ENCODE measurements at places on chromosomes 12 and 14.

DNA sequence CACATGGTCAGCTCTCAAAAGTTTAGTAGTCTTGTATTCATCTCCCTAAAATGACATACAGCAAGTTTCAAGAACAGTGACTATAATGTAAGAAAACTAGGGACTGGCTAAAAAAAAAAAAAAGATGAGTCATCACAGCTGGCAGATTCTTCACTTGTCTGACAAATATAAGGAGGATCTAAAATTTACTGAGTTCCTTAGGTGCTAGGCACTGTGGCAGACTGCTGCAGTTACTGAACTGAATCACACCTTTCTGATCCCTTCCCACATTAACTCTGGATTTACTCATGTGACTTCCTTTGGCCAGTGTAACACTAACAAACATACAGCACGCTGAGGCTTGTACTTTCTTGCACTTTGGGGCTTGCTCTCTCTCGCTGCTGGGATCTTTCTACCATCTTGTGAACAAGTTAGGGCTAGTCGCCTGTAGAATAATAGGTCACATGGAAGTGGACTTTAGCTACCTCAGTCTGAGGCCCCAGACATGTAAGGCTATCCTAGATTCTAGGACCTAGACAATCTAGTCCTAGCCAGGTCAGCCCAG, 32.1 kb downstream of the BAZ1A start:
- ATAC-seq: peak; percentile 99

DNA sequence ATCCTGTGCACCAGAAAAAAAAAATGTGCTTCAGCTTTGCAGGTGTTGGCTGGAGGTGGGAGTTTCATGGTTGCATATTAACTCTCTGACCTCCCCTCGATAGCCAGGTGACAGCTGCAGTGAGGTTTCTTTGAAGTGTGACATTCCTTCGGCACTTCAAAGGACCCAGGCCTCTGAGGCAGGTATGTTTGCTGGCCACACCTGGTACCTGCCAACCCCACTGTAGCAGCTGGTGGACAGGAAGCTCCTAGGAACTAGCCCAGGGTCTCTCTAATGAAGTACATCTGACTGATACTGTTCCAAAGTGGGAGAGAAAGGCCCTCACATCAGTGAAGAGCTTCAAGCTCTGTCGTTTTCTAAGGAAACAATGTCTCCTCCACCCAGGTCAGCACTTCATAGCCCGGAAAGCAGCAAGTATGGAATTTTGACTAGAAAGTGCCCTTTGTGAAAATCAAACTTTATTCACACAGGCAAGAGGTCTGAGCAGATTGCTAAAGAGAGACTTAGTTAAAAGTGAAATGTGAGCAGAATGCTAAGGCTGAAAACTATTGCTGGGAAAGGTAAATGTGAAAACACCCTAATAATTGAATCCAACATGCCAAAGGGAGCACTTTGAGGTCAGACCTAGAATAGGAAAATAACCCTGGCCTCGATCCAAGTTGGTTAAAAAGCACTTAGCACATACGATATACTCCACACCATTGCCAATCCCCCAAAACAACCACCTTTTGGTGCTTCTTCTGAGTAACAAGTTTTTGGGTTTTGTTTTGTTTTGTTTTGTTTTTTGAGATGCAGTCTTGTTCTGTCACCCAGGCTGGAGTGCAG, 71.3 kb downstream of the PHLDA1 start:
- no peak for ATAC-seq

DNA sequence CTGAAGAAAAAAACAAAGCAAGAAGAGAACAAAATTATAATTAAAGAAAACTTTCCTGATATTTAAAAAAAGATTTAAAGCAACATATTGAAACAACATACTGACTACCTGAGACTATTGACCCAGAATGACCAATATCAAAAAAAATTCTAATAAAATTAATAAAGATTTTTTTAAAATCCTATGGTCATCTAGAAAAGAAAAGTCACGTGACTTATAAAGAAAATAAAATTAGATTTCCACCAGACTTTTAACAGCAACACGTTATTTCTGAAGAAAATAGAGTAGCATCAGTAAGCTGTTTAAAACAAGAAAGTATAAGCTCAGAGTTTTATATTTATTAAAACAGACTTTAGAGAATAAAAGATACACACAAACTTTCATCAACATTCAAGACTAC, 238.0 kb downstream of the C12orf42 start:
- ATAC-seq: no peak

- ATAC-seq: no peak
These were observed 212.2 kb upstream of the NPAS3 start for GRCh38 chr14:32726516-32726915.

DNA sequence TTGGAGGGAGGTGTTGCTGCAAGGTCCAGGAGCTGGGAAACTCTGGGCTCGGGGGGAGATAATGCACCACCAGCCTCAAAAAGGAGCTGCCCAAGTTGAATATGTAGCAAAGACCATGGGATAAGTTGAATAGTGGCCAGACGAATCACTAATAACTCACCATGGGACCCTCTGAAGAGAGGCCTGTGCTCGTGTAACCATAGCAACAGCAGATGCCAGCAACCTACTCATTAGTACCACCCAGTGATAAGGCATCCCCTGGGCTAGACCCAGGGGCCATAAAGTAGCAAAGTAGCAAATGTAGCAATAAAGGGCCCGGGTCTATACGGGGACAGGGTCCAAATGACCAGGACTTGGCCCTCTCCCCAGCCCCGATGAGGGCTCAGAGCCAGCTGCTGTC, 328.0 kb downstream of the DPF3 start:
- ATAC-seq: no peak

- ATAC-seq: no peak
These were observed 938.8 kb upstream of the FBXO33 start for GRCh38 chr14:40371011-40371410.

- ATAC-seq: no peak
These were observed 9.2 kb upstream of the NUAK1 start for GRCh38 chr12:106147956-106148355.

- no peak for ATAC-seq
These were observed 86.2 kb upstream of the GPHB5 start for GRCh38 chr14:63404906-63405305.

DNA sequence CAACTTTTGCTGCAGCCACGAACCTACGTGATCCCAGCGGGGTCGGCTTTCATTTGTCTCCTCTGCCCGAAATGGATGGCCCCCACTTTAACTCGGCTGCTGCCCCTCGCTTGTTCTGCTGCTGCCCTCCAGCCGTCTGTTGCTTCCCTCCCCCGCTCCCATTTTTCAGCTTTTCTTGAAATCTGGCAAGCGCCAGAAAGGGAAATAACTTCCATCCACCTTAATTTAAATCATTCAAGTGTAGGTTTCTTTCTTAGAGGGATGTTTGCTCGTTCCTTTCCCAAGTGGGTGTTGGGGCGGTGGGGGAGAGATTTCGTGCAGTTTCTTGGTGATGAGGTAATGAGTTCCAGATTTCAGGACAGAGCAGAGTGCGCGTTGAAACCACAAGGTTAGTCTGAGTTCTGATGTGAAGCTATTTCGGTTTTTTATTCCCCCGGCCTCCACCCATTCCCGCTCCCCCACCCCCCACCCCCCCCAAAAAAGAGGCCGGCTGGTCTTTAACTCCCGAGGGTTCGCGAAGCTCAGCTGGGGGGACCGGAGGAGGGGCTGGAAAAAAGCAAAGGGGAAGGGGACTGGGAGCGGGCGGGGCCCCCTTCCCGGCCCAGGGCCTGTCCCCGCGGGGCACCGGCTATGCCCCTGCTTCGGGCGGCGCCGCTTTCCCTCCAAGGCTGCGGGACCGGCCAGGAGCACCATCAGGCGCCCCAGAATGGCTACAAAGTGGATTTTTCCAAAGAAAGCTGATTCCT, 2.2 kb upstream of the ZFP36L1 start:
- ATAC-seq: peak; percentile 22

DNA sequence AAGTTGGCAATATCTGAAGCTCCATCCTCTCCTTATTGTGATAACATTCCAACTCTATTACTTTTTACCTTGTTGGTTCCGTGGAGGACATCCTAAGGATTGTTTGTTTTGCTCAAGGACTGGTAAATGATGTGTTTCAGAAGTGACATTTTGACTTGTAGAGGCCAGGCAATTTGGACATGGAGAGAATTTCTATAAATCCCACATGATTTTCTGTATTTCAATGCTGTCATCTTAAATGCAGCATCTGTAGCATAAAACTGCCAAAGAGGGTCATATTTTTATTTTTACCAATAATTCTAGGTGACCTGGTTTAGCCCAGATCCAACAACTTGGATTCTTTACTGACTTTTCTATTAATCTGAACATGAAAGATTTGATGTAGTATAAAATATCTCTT, 328.4 kb downstream of the BMP4 start:
- no peak for ATAC-seq

GRCh38 chr12:123040106-123040505, 59.6 kb downstream of the ARL6IP4 start:
- ATAC-seq: no peak

DNA sequence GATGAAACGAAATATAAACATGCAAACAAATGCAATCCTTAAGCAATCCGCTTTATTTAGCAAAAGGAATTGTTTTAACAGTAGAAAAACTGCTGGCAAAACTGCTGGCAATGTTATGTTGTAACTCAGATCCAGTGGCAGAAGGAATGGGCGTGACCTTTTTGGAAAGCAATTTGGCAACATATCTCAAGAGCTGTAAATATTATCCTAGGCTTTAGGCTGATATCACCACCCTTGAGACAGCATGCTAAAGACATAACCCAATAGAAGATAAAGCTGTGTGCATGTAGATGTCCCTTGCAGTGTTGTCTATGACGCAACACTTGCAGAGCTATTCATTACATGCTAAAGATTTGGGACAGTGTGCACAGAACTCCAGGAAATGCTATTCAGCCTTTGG, 138.5 kb downstream of the DICER1 start:
- ATAC-seq: no peak

DNA sequence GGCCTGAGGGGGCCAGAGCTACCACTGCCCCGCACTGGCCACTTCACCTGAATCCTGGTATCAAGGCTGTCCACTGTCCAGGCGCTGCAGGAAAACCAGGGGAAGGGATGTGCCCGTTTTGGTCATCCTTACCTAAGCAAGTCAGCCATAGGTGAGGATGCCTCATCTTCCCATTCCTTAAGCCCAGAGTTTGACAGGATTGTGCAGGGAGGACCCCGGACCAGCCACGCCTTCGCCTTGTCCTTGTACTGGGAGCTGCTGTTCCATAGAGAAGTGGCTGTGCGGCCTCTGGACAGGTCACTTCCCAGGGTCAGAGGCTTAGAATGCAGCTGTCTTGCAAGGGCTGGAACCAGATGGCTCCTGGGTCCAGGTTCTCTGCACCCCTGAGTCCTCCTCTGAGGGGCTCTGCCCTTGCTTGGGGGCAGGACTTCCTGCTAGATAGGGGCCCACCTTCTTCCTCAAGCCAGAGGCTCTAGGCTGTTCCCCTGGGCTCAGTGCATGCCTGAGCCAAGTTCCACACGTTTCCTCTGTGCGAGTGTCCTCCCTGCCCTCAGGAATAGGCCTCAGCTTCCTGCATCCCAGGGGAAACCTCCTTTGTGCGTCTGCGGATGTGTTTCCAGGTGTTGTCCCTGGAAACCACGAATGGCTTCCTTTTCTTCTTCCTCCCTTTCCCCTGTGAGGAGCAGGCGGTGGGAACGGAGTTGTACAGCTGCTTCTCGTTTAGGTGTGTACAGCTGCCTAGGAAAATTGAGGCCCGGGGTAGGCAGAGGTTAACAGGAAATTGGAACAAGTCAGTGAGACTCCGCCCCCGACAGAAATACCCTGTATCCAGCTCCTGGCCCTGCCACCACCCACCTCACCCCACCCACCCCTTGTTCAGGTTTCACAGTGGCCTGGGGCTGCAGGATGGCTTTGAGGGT, 54.3 kb upstream of the RIN3 start:
- ATAC-seq: no peak

DNA sequence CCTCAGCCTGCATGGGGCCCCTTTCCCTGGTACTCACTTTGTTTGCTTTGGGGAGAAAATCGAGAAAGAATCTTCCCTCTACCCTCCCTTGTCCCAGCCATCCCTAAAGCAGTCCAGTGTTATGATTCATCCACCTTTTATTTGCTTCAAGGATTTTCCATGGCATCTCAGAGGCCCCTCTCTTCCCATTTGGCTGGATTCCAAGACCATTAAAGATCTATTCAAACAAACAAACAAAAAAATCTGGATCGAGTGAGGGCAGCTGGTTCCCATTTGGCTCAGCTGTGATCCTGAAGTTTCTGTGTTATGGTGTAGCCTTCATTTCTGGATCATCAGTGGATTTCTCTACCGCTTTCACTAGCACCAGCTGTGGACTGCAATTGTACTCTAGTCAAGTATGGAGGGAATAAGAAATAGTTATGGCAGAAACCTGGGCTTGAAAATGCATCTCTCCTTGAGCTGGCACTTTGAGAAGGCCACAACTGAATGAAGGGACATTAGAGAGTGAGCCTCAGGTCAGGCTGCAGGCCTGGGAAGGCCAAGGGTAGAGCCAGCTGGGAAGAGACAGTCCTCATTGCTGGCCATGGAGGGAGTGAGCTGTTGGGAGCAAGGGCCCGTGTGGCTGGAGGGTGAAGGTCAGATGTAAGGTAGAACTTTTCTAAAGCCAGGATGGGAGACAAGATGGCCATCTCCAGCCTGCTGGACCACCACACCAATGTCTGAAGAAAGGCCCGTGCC, 13.7 kb downstream of the KRT71 start:
- no peak for ATAC-seq

DNA sequence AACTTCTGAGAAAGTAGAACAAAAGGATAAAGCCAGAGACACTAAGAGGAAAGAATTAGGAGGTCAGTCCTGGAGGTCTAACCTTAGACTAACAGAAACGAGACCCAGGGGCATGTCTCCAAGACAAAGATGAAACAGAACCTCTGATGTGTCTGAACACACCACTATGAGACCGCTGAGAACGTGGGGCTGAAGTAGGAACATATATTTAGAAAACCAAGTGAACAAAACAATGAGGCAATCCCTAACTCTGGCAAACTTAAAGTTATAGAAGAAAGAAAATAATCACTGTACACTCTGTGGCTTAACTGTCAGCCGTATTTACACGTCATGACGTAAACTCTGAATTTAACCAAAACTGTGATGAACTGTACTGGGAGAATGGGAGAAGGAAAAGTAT, 17.9 kb downstream of the KCTD10 start:
- no peak for ATAC-seq

DNA sequence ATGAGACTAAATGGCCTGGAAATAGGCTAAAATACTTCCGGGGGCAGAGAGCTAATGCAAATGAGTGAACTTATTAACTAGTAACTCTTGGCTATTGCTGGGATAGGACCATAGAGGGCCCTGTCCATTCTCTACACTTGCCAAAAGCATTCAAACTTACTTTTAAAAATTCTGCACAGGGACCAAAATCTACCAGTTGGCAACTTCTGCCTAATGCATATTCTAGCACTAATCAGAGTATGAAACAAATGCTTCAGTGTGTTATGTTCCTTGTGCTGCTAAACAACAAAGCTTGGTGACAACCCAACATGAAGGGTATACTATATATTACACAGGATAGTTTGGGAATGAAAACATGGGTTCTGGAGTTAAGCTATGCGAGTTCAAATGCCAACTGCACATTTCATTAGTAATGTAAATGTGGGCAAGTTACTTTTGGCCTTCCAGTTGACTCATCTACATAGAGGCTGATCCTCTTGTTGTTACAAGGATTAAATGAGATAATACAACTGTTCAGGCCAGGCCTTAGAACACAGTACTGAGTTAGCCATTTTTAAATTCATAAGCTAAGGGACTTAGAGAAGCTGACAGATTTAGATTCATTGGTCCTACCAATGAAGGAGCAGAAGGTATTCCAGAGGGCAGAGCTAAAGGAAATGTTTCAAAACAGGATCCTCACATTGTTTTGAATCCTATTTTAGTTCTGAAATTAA, 32.4 kb downstream of the HIGD1C start:
- peak; percentile 58 for ATAC-seq
